ENCODE measurements at places on chromosomes 5 and 9.

DNA sequence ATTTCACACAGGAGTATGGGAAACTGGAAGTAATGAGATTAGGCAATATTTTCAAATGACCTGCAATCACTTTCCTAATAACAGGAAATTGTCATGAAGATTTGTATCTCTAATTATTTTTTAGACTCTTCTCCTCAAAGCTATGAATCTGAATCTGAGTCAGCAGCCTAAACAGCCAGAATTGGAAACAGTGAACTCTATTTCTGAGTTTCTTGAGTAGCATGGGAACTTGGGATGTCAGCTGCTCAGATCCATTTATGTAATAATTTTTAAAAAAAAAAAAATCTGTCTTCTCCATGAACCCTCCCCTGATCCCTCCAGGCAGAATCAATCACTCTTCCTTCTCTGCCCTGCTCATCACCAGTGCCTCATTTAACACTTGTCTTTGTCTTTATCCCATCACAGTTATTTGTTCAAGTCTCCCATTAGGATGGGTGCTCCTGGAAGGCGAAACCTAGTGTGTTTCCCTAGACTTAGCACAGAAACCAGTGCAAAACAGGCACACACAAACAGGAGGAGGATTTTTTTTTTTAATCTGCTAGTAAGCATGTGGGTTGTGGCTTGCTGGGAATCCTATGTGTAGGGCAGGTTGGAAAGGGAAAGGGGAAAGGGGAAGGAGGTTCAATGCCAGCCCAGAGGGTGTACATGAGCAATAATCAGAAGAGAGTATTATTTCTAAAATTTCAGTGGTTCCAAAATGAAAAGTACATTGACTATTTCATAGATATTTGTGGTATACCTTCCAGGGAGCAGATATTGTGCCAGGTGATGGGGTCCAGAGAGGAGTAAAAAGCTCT lies 186.8 kb downstream of the TTLL11 start:
- DNase-seq: no peak

GRCh38 chr9:122912671-122912963 lies 506 bp downstream of the ZBTB6 start:
- no peak for DNase-seq

DNA sequence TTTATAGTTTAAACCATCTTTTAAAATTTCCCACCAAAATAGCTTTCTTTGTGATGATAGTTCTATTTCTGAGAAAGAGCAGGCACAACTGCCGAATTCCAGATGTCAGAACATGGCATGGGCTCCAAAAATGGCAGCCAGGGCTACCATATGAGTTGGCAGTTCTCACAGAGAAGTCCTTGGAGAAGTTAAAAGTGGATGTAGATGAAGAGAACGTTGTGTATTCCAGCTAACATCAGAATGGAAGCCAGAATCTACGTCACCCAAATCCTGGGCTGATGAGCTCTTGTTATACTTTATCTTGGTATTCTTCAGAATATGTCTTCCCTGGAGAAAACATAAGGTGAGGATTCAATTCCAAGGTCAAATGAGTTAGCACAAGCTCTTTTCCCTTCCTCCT lies 66.9 kb upstream of the BASP1 start:
- no peak for DNase-seq

- no peak for DNase-seq
Observed at GRCh38 chr5:150141544-150142184, 14.0 kb downstream of the PDGFRB start.

GRCh38 chr5:95892784-95893354 lies 68.8 kb downstream of the ELL2 start:
- no peak for DNase-seq

GRCh38 chr5:128844354-128844923 lies 120.8 kb upstream of the SLC27A6 start:
- no peak for DNase-seq

DNA sequence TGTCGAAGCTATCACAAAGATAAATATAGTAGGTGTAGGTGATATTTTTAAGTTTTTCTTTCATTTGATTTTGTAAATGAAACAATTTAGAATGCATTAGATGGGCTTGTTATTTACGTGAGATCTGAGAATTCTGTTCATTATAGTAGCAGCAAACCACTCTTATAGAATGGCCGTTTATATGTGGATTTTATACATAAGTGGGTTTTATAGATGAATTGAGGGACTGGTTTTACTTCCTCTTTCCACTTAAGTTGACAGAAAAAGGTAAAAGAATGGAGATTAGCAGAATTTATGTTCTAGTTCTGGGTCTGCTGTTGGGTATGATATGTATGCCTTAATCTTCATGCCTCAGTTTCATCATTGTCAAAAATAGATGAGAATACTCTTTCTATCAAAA lies 5.6 kb downstream of the RMI1 start:
- no peak for DNase-seq

DNA sequence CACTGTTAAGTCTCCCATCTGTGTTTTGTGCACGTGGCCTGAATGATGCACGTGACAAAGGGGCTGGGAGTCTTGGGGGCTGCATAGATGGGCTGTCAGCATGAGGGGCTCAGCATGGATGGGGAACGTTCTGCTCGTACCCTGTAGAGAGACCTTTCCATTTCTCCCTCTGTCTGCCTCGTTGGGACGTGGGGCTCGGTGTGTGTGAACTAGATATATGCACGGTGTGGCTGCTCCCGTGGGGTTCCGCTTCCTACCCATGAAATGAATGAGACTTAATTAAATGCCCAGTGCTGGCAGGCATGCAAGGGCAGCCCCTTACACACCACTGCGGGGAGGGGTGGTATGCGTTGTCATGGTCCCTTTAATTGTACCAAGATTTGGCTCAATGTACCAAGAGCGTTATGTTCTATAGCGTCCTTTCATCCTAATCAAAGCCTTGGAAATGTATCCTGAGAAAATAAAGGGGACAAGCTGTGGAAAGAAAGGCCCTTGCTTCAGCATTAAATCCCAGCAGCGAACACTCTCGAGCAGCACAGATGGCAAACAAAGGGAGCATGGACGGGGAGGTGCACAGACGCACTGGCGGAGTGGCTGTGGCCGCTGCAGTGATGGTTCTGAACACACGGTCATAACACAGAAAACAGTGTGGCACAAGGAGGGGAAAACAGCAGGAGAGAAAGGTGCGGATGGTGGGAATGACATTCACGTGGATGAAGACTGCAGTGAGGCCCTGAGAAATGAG lies 66.8 kb downstream of the RASGEF1C start:
- no peak for DNase-seq

GRCh38 chr9:93297659-93298497 lies 113.9 kb downstream of the WNK2 start:
- no peak for DNase-seq

GRCh38 chr5:126093041-126093440 lies 330.2 kb upstream of the GRAMD2B start:
- DNase-seq: no peak

DNA sequence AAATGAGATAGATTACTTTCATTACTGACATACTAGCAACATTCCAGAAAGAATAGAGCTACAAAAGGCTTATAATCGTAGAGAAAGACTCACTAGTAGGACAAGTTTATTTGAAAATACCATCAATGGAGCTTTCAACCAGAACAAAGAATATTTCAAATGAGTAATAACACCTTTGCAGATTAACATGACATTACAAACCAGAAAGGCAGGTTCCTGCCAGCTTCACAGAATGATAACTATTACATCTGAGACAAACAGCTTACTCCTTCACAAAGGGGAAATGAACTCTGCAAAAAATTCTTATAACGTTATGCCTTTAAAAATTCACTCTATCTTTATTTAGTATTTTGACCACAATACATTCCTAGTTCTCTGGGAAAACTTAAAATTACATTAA lies 103.1 kb downstream of the EPB41L4A start:
- no peak for DNase-seq

DNA sequence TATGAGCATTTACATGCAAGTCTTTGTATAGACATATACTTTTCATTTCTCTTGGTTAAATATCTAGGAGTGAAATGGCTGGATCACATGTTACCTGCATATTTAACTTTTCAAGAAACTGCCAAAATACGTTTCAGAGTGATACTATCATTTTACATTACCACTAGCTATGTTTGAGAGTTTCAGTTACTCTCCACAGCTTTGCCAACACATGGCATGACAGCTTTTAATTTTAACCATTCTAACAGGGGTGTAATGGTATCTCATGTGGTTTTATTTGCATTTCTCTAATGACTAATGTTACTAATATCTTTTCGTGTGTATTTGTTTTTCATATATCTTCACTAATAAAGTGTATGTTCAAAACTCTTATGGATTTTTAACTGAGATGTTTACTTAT lies 99.8 kb downstream of the DTWD2 start:
- DNase-seq: no peak

- no peak for DNase-seq
Observed at GRCh38 chr5:3698412-3698811, 102.8 kb downstream of the IRX1 start.

- DNase-seq: no peak
Observed at GRCh38 chr9:119500072-119500771, 131.0 kb upstream of the BRINP1 start.

DNA sequence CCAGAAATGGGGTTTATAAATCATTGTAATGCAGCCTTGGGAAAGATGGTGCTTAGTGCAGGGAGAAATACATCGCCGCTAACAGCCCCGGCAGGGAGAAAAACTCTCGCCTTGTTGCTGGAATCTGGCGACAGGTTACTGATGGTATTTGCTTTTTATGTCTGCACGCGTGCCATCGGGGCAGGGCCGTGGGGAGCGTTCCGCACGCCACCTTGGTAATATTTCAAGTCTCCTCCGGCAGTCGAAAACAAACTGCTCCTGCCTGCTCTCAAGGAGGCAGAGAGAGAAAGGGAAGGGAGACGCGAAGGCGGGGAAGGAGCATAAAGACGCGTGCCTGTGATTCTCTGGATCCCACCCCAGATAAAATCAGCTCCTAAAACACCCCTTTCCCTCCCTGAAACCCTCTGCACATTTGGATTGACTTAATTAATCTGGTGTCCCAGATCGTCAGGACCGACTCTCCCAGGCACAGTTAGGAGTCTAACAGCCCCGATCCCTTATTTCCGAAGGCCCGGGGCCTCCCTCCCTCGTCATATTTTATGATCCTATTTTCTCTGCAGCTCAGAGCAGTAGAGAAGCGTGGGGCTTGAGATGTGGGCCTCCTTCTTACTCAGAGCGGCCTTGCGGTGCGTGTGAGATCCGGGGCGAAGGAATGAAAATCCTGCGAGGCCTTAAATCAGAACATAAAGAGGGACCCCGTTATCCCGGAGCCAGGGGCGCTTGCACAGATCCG lies 47.7 kb downstream of the CFAP77 start:
- DNase-seq: no peak

DNA sequence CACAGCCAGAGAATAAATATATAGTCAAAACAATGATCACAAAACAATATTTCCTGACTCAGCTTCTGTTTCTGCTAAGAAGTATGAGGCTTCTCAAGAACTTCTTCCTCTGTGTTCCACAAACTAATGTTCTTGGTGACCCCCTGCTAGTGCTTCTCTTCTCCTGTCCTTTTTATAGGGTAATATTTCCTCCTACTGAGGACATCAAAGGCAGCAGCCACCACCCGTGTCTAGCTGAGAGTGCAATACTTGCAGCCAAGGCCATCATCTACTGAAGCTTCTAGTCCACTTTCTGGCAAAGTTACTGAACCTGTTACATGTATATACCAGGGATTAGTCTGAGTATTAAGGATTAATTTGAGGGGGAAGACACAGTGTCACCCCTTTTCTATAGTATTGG lies 83.7 kb upstream of the SLC12A2 start:
- DNase-seq: no peak

GRCh38 chr5:73376618-73377170 lies 71.9 kb downstream of the FOXD1 start:
- DNase-seq: no peak

- DNase-seq: no peak
Observed at GRCh38 chr5:181217111-181217802, 5.8 kb upstream of the TRIM41 start.

DNA sequence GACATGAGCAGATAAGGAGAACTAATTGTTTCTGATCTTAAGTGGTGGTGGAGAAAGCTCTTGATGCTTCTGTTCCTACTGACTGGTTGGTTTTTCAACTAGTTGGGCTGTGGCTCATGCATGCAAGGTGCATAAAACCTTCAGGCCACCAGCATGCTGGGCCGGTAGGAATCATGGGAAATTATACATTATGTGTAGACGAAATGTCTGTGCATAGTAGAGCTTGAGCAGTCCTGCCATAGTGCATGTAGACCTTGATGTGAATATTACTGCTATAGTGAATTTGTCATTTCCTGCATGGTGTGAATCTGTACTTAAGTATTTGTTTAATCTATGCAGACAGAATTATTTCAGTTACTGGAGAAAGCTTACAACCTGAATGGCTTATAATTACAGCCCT lies 433.6 kb upstream of the ADAMTSL1 start:
- no peak for DNase-seq

DNA sequence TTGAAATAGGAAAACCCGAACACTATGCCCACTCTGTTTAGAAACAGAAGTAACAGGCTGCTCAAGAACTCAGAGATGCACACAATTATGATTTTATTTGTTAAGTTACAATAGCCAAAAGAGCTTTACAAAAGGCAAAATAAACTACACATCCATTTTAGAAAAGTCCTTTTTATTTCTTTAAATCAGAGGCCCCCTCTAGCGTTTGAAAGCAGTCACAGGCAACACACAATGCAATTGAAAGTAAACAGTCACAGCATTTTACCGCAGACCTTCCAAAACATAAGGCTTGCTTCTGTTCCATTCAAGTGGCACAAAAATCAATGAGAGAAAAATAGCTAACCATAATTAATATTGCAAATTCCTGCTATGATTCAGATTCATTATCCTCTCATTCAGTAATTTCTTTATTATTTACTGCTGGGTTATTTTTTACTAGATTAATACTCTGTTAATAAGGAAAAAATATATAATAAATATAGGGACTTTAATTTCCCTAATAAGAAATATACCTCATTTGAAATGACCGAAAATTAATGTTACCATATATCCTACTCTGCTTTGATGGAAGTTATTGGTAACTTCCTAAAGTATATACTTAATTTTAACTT lies 78.3 kb downstream of the CEP120 start:
- DNase-seq: no peak

DNA sequence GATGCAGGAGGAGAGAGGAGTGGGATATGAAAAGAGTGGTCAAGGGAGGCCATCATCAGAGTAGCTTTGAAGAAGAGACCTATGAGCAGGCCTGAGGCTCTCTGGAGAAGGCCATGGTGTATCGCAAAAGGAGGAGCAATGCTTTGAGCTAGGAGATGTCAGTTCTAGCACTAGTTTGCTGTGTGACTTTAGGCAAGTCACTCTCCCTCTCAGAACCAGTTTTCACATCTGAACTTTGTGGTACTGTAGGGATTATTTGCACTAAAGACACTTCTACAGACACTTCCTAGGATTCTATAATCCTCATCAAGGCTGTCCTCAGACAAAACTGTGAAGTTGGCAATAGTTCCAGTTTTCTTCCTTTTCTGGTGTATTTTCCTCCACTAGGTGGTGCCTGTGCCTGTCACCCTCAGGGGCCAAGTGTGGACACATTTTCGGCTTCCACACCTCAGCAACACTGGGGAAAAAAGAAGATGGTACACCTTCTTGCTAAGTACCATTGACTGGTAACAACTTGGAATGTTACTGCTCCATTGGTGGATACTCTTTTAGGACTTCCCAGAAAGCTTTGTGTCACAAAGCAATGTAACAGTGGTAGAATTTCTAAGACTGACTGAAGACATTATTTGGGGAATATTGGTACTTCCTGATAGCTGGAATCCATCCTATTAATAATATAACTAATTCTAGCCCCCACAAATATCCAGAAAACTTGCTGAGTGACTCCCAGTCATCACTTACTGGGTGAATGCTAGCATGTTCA lies 9.9 kb downstream of the PAPPA start:
- no peak for DNase-seq

Data from stimulated activated CD4-positive, alpha-beta T cell treated with anti-CD3 and anti-CD28 coated beads, Interleukin-1b, Interleukin-23, amount 100 ng/mL, for 1 hour (primary cell).